ENCODE measurements at places on chromosomes 2 and 18.

GRCh38 chr2:10806543-10806942, 6.0 kb downstream of the PDIA6 start:
- H3K27me3 ChIP-seq: no peaks in the 10 kb centered on the region
- peaks cover 25% of the 10 kb centered on the region for H3K4me1 ChIP-seq
- no peak overlapping the region for H3K27ac ChIP-seq
- H3K4me3 ChIP-seq: no peak overlapping the region
- no peak for DNase-seq

- H3K27ac ChIP-seq: no peak overlapping the region
- no peaks in the 10 kb centered on the region for H3K4me1 ChIP-seq
- no peak overlapping the region for H3K4me3 ChIP-seq
- no peaks in the 10 kb centered on the region for H3K27me3 ChIP-seq
- no peak for DNase-seq
Measured at GRCh38 chr2:16223841-16224177, 283.5 kb downstream of the MYCN start.

DNA sequence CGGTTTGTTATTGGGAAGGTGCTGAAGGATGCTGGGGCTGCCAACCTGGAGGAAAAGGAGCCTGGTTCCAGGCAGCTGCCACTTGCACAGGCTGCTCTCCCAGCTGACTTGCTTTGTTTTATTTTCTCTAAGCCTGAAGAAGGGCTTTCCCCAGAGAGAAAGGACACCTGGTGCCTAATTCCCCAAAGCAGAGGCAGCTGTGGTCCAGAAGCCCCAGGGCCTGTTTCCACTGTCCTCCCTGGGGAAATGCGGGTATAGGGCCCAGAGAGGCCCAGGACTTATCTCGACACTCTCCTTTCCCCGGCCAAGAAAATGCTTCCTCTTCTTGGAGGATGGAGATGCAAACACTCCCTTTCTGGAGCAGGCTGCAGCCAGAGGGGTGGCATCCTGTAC, 30.1 kb downstream of the INO80C start:
- DNase-seq: no peak
- peaks cover 13% of the 10 kb centered on the region for H3K36me3 ChIP-seq
- H3K4me3 ChIP-seq: no peak overlapping the region
- no peaks in the 10 kb centered on the region for H3K27me3 ChIP-seq
- H3K4me1 ChIP-seq: no peaks in the 10 kb centered on the region

GRCh38 chr2:232653441-232653840, 20.0 kb downstream of the EFHD1 start:
- H3K4me3 ChIP-seq: no peak overlapping the region
- no peaks in the 10 kb centered on the region for H3K27me3 ChIP-seq
- no peaks in the 10 kb centered on the region for H3K36me3 ChIP-seq
- H3K27ac ChIP-seq: no peak overlapping the region
- H3K4me1 ChIP-seq: no peaks in the 10 kb centered on the region

DNA sequence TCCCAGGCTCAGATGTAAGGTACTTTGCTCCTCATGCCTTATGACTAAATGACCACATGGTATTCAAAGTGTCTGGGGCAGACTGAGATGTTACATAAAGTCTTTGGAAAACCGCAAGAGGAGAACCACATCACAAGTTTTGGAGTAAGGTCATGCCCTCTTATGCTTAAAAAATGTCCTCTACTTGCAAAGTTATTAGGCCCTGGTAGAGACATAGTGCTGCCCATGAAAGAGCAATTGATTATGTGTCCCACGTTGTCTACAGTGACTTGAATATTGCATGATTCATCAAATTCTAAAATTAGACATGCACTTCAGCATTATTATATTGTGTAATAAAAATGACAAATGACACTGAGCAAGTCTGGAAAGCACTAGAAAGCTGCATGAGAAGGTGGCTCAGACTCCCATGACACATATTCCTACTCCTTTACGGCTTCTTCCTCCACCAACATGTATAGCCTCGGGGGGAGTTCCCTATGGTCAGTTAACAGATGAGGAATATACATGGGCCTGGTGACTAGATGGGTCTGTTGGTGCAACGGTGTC, 602.6 kb upstream of the VRK2 start:
- H3K36me3 ChIP-seq: no peaks in the 10 kb centered on the region
- H3K4me3 ChIP-seq: no peak overlapping the region
- no peak for DNase-seq
- H3K27ac ChIP-seq: no peak overlapping the region
